Stimulated activated CD8-positive, alpha-beta memory T cell treated with anti-CD3 and anti-CD28 coated beads, Interleukin-4, amount 100 ng/mL, for 1 hour (primary cell): ENCODE measurements at places on chromosomes 3 and 15.

- DNase-seq: no peak
Observed at GRCh38 chr3:14266361-14266760, 87.7 kb downstream of the LSM3 start.

DNA sequence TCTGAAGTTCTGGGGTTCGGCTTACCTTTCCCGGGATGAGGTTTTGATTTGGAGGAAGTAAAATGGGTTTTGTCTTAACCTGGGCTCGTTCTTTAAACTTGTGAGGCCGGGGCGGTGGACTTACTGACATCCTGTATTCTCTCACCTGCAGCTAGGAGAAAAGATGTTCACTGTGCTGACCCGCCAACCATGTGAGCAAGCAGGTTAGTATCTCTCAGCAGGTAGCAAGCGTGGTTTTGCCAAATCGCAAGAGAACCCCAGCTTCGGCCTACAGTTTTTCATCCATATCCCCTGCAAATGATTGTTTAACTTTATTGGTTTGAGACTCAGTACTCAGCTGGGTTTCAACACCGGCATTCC lies 891 bp downstream of the ENTPD3 start:
- DNase-seq: no peak

DNA sequence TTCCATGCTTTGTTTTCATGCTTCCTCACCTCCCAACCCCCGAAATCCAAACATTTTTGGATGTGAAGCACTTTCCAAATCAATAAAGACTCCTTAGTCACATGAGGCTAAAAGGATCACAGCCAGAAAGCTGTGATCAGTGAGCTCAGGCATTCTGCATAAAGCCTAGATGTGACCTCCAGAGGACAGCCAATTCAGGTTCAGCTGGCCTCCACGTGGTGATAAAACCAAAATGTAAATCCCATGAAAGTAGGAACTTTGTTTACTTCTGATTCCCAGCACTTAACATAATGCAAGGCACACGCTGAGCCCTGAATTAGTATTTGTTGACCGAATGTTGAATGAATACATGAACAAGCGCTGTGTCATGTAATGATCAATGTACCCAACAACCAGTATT lies 249.5 kb upstream of the EOMES start:
- no peak for DNase-seq

DNA sequence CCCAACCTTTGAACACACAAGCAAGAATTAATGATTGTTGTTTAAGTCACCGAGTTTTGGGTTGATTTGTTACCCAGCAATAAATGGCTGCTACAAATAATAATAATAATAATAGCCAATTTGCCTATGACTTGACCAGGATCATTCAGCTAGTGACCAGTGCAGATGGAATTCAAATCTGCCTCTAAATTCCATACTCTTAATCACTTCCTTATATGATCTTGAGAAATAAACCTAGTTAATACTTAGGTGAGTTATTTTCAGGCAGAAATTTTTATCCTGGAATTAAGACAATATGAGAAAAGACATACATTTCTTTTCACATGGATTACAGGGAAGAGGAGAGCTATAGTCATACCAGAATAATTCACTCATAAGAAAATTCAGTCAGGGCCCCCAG lies 116.0 kb upstream of the GALNT15 start:
- DNase-seq: no peak

DNA sequence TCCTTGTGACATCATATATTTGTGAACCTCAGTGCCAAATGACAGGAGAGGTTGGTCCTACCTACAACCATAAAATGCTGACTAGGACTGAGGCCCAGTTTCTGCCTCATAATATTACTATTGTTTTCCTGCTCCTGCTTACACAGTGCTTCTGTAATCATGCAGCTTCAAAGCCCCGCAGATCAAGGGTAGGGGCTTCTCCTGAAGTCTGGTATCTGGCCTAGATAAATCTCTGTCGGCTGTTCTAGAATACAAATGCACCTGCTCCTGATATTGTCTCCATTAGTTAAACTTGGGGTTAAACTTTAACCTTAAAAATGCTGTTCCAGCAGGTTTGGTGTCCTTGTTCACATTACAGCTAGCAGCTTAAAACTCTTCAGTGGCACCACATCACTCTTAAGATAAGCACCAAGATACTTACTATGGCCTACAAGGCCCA lies 552.4 kb downstream of the TUSC7 start:
- DNase-seq: no peak

- no peak for DNase-seq
Observed at GRCh38 chr3:161332792-161333191, 38.5 kb downstream of the SPTSSB start.

- no peak for DNase-seq
Observed at GRCh38 chr3:63030666-63031065, 155.4 kb upstream of the CADPS start.

GRCh38 chr3:107432646-107433045 lies 55.4 kb downstream of the CCDC54 start:
- no peak for DNase-seq
